ENCODE measurements at places on chromosomes 12 and 14. TPM values are rescaled to one million over a fixed set of nuclear protein-coding genes. Genes with fewer than 3 reads are reported as not detected.

DNA sequence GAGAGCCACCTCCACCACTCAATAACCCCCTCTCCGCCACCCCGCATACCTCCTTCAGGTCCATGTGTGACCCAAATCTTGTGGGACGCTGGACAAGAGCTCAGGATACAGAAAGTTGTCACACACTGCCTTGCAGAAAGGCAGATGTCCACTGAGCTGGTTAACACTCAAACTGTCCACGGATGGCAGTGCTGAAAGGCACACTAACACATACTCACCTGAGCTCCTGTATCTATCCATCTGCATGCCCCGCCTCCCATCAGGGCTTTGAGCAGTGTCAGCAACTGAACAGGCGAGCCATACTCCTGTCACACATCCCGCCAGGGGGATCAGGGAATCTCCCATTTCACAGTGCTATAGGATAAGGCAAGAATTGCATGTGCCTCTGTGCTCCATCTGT lies 642.0 kb downstream of the GALC start:
- no peak for DNase-seq

- no peak for DNase-seq
These were observed at the start of gene PPFIA2 for GRCh38 chr12:81759190-81760051. TSS of gene PPFIA2 (minus strand) at chr12:81759350.

DNA sequence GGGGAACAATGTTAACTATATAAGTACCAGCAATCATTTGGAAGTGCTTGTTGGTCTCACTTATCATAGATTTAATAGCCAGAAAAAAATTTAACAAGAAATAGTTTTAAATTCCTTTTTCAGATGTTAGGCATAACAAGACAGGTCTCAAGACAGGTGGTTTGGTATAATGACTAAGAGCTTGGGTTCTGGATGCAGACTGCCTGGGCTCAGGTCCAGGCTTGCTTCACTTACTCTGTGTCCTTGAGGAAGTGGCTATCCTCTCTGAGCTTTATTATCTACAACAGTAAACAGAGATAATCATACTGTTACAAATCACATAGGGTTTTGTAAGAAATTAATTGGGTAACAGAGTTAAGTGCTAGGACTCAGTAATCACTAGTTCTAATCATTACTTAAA lies 338.0 kb upstream of the FLRT2 start:
- DNase-seq: no peak

The PABPN1 gene
- 189 TPM for total RNA-seq

Measured in GM12878 (cell line).